Urothelium cell line (cell line): ENCODE measurements at places on chromosomes 1 and 21.

DNA sequence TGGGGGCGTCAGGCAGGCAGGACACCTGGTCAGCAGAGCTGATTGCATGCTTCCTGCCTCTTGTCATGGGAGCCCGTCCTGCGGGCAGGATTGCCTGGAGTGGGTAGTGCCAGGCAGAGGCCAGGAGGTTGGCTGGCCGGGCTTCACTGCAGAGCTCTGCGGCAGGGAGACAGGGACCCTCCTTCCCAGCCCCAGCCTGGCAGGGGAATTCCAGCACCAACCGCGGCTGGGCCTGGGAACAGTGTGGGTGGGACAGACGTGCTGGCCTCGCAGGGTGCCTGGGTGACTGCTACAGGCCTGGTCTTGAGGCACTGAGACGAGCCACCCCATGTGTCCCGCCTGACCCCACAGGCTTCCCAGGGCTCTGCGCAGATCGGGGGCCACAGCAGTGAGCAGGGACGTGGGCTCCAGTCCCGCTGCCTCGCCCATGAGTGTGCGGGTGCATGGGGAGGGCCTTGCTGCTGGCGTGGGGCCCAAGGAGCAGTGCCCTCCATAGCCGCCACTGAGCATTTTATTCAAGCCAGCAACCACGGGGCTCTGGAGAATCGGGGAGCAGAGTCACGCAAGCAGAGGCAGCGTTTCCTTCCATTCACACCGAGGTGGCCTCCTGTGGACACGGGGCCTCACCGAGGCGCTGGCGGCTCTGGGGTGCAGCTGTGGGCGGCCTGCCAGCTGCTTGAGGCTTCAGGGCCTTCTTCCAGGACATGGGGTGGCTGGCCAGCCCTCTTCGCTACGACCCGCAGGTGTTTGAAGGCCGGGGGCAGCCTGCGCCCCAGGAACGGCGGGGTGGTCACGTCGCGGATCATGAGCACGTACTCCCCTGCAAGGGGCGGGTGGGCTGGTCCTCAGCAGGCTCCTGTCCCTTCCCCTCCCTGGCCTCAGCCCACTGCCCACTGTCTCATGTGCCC, 70.3 kb downstream of the MORN1 start:
- DNase-seq = no peak

DNA sequence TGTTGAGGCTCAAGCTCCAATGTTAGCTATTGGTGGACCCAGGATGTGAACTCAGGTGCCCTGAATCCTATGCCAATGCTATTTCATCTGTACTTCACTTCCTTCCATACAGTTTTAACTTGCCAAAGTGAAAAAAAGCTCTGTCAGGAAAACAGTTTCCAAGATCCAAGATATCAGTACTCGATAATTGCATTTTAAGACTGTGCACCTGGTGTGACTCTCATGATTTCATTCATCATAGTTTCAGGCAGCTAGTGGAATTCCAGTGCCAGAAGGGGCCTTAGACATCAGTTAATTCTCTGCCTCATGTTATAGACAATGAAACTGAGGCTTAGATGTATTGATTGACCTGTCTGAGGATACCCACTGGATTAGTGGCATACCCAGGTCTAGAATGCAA, 26.5 kb upstream of the LEPR start:
- DNase-seq = no peak

DNA sequence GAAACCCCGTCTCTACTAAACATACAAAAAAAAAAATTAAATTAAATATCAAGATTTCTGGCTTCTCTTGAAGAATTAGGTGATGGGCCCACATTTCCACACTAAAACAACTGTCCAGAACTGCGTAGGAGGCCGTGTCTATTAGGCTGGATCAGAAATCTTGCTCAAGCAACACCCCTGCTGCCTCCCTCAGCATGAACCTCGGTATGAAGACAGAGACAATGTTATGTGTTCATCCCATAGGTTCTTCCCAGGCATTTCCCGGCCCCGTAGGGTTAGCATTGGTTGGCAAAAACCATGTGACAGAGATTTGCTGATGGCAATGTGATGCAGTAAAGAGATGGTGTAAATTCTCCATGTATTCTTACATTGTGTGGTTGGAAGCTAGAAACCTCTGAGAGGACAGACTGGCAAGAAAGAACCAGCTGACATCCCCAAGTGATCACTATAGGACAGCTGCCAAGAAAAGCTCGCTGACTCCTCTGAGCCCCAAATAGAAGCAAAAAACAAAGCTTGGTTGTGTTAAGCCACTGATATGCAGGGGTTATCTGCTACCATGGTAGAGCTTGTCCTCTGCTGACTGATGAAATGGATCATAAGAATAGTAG, 34.5 kb downstream of the EBNA1BP2 start:
- no peak for DNase-seq

DNA sequence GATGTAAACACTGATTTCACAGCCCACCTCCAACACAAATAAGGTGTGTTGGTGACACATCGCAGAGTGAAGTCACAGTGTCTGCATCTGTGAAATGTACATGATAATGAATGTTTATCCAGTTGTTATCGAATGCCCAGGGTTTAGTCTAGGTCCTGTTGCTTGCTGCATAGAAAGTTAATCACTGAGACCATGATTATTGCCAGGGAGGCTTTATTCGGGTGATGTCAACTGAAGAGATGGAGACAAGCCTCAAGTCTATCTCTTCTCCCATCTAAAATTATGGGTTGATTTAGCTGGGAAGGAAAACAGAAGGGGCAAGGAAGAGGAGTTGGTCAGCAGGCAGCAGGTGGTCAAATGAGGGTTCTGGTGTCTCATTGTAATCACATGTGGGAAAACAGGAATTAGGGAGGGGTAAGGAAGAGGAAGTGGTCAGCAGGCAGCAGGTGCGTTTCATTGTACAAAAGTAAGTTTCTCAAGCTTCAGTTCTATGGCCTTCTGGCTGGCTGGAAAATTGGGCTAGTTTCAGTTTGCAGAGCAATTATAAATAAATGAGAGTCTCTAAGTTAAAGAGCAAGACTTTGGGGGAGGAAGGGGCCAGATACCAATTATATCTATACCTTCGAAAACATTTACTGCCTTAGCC, 146.3 kb upstream of the DNAH14 start:
- no peak for DNase-seq

DNA sequence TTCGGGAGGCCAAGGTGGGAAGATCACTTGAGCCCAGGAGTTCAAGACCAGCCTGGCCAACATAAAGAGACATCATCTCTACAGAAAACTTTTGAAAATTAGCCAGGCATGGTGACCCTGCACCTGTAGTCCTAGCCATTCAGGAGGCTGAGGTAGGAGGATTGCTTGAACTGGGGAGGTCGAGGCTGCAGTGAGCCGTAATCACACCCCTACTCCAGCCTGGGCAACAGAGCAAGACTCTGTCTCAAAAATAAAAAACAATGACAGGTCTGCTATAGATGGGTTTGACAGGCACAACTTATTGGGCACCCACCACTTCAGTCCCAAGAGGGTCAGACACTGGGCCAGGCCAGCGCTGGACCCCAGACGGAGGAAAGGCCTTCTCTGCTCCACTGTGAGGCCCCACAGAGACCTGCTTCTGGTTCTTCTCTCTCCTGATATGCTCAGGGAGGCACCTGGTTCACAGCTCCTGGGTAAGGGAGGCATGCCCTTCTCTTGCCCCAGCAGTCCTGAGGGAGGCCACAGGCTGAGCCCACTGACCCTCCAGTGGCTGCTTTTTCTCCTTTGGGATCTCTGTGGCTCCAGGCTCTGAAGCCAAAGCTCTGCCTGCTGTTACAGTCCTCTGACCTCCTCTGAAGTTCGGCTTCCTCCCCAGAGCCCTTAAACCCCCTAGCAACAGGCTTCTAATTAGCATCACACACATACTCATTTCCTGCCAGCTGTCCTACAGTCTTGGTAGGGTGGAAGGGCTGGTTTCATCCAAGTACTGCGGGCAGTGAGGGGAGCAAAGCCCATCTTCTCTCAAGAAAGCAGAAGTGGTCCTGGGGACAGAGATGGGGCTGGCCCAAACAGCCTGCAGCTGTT, 14.4 kb downstream of the S100A16 start:
- no peak for DNase-seq

- DNase-seq = no peak
Measured at GRCh38 chr1:154739654-154740053, 130.4 kb downstream of the KCNN3 start.

- no peak for DNase-seq
Measured at GRCh38 chr1:212637902-212638301, 29.3 kb downstream of the ATF3 start.

DNA sequence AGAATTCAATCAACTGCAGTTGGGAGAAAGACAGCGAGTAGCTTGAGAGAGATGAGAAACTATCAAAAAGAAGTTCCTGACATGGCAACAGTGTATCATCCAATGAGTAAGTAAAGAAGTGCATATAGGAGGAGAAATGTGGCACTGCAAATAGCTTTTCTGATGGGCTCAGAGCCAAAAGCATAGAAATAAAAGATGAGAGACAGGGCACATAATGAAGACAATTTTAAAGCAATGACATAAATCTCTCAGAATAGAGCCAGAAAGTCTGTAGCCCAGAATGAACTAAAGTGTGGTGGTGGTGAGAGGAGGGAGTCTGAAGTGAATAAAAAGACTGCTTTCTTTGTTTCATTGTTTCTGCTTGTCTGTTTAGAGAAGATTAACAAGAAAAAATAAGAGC, 34.3 kb downstream of the TNFSF18 start:
- no peak for DNase-seq

GRCh38 chr1:178945763-178946266, 74.9 kb upstream of the ANGPTL1 start:
- no peak for DNase-seq

GRCh38 chr1:207848234-207848633, 62.7 kb downstream of the CD34 start:
- peak; percentile 50 for DNase-seq

DNA sequence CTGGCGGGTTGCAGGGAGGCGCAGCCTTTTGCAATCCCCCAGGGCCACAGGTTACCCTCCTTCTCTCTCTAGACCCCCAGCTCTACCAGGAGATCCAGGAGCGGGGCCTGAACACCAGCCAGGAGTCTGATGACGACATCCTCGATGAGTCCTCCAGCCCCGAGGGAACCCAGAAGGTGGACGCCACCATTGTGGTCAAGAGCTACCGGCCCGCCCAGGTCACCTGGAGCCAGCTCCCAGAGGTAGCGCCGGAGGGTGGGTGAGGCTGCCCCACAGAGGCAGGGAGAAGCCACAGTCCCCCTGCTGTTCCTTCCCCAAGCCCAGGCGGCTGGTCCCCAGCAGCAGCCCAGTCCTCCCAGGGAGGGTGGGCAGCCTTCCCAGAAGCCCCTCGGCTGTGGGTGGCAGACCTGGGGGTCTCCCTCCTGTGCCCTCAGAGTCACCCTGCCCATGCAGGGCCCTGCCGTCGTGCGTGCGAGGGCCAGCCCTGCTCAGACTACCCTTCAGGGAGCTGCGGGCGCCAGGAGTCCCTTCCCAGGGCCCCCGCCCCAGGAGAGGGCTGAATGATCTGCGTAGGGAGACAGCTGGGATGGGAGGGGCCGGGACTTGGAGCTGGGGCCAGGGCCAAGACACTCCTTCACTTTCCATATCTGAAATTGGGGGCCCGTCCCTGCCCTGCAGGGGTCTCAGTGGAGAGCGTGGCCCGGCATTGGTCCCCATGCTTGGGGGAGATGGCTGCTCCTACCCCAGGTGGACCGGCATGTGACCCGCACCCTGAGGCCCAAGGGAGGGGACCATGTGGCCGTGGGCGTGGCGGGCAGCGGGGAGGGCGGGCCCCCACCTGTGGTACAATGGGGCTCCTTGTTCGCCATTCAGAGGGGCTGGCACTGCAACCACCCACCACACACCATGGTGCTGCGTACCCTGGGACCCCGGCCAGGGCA, 12.9 kb downstream of the ARHGEF16 start:
- no peak for DNase-seq

- no peak for DNase-seq
Measured at GRCh38 chr1:39980555-39981313, 25.8 kb downstream of the MFSD2A start.

- no peak for DNase-seq
Measured at GRCh38 chr1:71190843-71191242, 110.0 kb upstream of the ZRANB2 start.

DNA sequence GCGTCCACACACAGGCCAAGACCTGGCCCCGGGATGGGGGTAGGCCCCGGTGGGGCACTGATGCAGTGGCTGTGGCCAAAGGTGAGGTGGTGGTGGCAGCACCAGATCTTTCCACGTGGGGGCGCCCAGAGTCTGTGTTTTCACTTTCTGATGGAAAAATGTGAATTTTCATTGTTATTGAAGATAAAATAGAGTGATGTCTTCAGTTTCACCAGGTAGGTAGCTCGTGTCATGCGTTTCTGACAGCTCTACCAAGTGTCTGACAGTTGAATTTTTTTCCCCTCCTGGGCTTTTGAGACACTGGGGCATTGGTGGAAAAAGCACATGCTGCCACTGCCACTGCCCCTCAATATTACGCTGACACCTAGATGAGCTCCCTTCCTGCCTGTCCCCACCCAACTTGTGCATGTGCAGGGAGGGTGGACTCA, 40.0 kb upstream of the MAGOH start:
- peak; percentile 76 for DNase-seq
